ENCODE measurements at places on chromosomes 4 and X. TPM values are rescaled to one million over a fixed set of nuclear protein-coding genes. Genes with fewer than 3 reads are reported as not detected.

The SMARCA1 gene
- 51.1 TPM for total RNA-seq

- DNase-seq: no peak
These were observed 14.9 kb upstream of the LOC101059915 start for GRCh38 chrX:71652405-71652804.

- no peak for DNase-seq
These were observed 39.0 kb downstream of the GUCY1A1 start for GRCh38 chr4:155705664-155706063.

- no peak for DNase-seq
These were observed 59.6 kb downstream of the USP9X start for GRCh38 chrX:41144873-41145272.

The PDLIM3 gene
- 411 TPM for total RNA-seq

The NHS gene
- total RNA-seq: 28.2 TPM
